ENCODE measurements at places on chromosomes 2 and 18. TPM values are rescaled to one million over a fixed set of nuclear protein-coding genes. Genes with fewer than 3 reads are reported as not detected.
A peak's percentile ranks its signal among the peaks of the same experiment; 100 is the strongest.

DNA sequence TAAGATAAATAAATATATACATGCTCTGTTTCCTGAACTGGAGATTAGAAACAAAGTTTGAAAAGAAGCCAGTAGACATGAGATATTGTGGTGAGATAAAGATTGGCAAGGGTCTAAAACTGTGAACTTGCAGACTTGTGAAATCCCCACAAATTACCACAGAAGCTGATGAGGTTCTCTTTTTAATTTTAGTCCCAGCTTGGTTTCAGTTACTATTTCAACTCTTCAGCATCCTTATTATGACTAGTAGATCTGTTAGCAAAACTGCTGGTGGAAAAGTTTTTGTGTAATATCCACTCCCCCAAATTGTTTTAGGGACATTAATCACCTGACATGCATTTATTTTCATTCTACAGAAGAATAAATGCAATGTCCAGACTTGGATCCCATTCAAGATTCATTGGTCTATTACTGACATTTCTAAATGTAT lies 20.8 kb downstream of the RASGRP3 start:
- no peak for DNase-seq

DNA sequence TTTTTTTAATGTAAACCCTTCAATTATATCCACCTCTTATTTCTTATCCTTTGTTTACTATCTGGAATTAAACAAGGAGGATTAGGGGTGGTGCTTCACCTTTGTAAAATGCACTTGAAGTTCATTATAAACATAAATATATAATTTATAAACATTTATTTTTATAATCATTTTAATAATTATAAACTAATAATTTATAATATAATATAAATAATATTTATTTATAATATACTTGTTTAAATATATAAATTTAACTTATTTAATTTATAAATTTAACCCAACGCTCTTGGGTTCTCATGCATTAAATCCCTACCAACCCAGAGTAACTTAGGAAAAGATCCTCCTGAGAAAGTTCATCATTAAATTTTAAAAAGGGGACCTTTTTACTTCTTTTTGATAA lies 452.5 kb downstream of the PTPRM start:
- DNase-seq, result no peak

DNA sequence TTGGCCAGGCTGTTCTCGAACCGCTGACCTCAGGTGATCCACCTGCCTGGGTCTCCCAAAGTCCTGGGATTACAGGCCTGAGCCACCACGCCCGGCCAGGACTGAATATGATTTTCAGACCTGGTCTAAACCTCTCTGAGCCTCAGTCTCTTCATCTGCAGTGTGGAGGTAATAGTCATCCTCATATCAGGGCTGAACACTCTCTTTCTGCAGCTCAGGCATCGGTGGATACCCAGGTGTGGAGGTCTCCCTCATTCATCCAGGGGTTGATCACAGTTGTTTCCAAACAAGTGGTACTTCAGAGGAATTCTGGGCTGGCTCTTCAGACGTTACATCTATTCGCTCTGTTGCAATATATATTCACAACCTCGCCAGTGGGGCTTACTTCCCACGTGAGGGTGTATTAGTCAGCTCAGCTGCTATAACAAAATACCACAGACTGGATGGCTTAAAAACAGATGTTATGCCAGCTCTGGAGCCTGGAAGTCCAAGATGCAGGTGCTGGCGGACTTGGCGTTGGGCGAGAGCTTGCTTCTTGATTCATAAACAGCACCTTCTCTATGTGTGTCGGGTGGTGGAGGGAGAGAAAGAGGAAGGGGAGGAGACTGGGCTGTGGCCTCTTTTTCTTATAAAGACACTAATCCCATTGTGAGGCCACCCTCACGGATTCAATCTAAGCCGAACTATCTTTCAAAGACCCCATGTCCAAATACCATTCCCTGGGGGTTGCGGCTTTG lies 2.9 kb upstream of the MBP start:
- no peak for DNase-seq

DNA sequence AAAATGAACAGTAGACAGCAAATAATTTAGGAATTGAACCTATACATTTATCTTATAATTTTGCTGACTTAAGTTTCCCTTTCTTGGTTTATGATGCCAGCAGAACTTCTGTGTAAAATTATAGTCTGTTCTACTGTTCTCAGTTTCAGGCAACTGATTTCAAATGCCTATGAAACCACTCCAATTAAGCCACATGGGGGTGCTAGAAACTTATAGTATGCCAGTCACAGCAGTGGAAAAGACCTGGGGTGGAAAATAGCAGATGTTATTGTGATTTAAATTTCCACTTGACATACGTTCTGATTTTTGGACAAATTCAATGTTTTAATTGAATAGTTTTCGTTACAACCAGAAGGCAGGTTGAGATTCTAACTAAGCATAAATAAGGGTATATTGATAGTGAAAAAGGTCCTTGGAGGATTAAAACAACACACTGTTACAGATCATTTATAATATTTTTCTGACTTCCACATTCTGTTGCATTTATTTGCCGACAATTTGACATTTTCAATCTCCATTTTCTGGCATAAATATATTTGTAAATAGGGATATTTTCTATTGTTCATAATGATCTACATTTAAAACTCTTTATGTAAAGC lies 61.4 kb downstream of the CPS1 start:
- peak; percentile 38 for DNase-seq

DNA sequence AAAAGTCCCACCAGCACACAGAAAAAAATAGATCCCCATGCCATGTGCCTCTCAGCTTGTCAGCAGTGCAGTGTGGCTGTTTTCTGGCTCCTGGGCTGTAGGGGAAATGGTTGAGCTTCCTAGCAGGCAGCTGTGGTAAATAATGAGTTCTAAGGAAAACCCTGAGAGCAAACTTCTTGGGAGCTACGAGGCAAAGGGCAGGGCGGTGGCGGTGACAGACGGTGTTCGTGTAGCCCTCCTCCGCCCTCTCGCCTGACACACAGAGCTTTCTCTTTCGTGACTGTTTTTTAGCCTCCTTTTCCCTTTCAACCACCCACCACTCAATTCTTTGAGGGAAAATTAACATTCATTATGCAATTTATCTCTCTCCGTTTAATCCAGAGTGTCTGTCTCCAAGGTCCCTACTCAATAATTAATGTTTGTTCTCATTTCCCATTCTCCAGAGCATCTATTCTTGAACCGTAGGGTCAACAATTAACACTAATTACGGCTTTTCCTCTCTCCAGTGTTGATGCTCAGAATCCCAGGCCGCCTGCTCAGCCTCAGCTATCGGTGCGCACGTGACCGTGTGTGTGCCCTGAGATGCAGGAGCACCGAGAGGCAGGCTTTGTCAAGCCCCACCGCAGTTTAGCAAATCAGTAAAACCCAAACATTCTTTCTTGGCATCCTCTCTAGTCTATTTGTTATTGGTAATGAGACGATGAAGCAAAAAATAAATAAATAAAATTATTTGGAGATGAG lies 50.1 kb downstream of the KIAA2012 start:
- DNase-seq, result no peak

DNA sequence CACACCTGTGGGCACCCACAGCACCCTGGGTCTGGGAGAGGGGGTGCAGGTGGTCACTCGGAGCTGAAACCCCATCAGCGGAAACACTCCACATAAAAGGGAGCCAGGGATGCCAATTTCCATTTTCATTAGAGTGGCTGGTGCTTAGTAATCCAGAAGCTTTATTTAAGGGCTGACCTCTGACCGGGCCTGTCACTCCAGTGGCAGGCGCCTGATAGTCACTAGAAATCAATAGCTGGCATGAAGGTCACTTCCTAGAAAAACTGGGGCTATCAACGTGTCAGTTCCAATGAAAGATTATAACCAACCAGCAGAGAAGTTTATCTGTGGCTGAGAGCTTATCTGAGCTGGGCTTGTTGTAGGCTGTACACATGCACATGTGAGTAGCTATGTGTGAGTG lies 333.7 kb upstream of the SKOR2 start:
- DNase-seq, result no peak

DNA sequence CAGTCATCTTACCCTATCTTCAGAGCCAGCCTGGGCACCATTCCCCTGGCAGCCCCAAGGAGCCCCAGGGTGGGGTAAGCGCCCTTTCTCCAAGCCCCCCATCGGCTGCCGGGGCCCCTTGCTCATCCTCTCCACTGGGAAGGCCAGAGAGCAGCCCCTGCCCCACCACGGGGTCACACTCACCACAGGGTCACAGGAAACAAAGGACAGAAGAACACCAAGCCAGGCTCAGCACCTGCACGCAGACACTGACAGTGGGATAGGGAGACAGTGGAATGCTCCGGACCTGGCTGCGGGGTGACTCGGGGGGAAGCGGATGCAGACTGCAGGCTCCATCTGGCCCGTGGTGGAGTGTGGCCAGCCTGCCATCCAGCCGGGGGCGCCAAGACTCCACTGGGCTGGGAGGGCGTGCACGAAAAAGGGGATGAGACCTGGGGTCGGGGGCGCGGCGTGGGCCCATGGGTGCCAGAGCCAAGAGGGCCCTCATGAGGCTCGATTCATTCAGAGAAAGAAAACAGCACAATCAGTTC lies 21.1 kb downstream of the HDAC4 start:
- no peak for DNase-seq

DNA sequence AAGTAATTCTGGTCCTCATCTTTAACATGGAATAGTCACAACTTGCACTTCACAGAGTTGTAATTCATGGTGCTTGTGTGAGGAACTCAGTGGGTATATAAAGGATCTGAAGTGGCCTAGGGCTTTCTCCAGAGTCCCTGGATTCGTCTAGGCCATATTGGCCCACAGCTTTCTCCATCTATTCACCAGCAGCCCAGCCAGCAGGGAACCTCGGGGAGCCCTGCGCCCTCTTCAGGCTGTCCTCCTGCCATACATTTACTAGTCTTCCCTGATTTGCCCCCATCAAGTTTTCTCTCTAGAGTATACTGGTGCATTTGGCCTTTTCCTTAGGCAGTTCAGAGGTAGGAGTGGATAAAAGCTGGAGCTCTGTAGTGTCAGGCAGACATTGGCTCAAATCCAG lies 278.3 kb downstream of the MYCN start:
- no peak for DNase-seq

DNA sequence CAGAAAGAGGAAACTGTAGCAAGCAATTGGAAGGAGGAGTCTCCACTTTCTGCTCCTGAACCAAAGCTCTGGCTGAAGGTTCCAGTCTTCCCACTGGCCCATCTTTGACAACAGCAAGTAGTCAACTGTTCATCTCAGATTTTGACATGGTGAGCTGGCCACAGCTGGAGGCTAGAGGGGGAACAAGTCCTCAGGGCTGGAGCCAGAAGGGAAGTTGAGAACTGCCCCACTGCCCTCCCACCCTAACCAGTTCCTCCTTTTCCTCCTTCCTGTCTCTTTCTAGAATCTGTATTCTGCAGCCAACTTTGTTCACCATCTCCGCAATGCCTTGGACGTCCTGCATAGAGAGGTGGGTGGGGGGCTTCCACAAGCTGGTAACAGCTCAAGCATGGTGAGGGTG lies 105.8 kb downstream of the PLB1 start:
- no peak for DNase-seq

DNA sequence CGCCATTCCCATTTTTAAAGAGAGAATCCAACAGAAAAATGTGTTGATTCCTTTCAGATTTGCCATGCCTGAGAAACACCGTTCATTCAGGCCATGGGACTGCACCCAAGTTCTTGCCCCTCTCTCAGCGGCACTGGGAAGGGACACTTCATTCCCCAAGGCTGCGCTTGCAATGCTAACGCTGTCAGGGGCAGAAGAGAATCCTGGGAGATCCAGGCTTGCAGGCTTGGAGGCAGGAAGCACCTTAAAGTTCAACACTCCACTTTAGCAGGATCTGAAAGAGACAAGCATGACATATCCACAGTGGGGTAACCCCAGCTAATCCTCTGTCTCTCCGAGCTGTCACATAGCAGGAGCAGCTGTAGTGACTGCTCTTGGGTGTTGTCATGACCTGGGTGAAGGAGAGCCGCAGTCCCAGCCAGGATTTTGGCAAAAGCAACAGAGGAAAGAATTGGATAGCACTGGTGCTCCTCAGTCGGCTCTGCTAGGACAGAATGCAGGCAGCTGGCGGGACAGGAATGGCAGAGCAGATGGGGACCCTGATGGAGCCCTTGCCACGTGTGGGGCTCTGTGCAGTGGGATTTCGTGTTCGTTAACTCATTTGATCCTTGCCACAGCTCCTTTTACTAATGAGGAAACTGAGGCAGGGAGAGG lies 22.0 kb upstream of the ODC1 start:
- no peak for DNase-seq

ABHD3 gene
- polyA plus RNA-seq, result 19.6 TPM

ZNF385B gene
- 18.5 TPM for polyA plus RNA-seq

NBAS gene
- 68.3 TPM for polyA plus RNA-seq

DYSF gene
- polyA plus RNA-seq, result 15.2 TPM

PDE11A gene
- 8.2 TPM for polyA plus RNA-seq

POTEI gene
- 0.19 TPM for polyA plus RNA-seq
